ENCODE measurements at places on chromosomes 16 and 17.
A peak's percentile ranks its signal among the peaks of the same experiment; 100 is the strongest.

DNA sequence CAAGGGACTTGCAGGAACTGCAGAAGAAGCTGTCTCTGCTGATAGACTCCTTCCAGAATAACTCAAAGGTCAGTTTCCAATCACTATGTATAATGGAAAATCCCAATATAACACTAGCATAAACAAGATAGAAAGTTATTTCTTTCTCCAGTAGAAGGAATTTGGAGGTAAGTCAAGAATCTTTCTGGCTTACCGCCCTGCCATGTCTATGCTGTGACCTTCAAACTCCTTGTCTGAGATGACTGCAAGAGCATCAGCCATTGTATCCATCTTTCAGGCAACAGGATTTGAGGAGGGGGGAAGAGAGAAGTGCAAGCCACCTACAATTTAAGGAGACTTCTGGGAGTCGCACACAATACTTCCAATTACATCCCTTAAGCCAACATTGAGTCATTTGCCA, 2.7 kb downstream of the LDAF1 start:
- DNase-seq = no peak

DNA sequence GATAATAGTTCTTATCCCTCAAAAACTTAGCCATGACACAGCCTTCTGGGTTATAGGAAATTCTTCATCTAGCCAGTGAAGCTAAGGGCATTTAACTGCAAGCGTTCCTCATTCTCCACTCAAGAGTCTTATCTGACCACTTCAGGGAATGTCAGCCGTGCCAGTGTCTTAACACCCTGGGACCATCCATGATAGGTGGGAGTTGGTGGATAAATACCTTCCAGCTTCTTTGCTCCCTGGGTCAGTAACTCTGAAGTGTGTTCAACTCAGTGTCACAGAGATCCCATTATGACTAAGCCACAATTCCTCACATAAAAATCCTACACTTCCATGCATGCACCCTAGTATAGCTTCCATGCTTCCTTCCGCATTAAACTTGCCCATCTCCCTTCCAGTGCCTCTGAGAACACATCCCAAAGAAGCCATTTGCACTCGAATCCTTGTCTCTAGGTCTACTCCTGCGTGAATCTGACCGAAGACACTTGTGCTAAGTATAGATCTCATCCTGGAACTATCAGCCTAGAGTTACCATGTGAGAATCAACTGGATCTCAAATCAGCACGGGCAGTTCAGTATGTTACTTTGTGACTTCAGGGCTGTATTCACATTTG, 264.3 kb upstream of the MAF start:
- DNase-seq = no peak

DNA sequence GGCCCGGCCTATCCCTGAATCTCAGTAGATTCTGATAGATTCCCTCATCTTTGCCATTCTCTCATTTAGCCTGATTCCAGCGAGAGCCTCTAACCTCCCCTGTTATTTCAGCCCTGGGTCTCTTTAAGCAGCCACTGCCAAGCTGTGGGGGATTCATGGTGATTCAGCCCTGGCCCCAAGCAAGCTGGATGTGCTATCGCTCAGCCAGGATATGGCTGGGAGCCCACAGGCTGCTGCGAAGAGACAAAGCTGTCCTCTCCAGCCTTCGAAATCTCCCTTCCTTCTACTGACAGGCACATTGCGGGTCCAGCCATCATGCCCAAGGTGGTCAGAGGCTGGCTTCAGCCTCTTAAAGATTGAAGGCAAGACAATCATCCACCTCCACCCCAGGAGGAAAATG, 394.1 kb downstream of the SOX9 start:
- no peak for DNase-seq

GRCh38 chr16:87486713-87487247, 6.0 kb downstream of the ZCCHC14 start:
- no peak for DNase-seq

GRCh38 chr17:41823580-41823979, 10.8 kb downstream of the FKBP10 start:
- no peak for DNase-seq

- peak; percentile 63 for DNase-seq
Observed at GRCh38 chr17:45228763-45229539, 7.3 kb downstream of the FMNL1 start.

DNA sequence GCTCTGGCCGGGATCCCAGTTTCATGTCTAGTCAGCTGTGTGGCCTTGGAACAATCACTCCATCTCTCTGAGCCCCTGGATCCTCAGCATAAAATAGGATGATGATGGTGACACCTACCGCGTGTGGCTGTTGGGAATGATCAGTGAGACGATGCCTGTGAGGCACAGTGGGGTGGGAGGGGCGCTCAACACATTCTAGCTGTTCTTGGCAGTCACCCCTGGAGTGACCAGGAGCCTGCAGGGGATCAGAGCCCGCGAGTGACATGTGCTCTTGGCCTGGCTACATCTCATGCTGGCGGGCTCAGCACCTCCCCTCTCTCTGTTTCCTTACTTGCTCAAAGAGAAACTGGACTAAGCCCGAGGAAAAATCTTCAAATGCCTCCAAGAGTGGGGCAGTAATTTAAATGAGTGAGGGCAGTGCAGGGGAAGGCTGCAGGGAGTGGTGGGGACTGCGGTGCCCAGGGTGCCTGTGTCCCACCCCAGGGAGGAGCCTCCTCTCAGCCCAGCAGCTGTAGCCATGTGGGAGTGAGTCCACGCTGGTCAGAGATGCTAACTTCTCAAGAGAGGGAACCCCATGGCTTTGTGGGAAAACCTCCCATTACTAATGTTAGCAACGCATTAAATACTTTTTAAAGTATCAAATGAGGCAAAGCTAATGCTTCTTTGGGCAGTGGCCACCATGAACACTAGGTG, 23.1 kb upstream of the DOK4 start:
- no peak for DNase-seq

GRCh38 chr17:16944334-16945135, 27.4 kb downstream of the TNFRSF13B start:
- DNase-seq = no peak

- no peak for DNase-seq
Observed at GRCh38 chr17:2085648-2085949, 30.7 kb downstream of the HIC1 start.

GRCh38 chr16:31401436-31401835, 8.3 kb downstream of the ITGAD start:
- no peak for DNase-seq

GRCh38 chr17:73888862-73889261, 244.6 kb upstream of the SDK2 start:
- DNase-seq = no peak

DNA sequence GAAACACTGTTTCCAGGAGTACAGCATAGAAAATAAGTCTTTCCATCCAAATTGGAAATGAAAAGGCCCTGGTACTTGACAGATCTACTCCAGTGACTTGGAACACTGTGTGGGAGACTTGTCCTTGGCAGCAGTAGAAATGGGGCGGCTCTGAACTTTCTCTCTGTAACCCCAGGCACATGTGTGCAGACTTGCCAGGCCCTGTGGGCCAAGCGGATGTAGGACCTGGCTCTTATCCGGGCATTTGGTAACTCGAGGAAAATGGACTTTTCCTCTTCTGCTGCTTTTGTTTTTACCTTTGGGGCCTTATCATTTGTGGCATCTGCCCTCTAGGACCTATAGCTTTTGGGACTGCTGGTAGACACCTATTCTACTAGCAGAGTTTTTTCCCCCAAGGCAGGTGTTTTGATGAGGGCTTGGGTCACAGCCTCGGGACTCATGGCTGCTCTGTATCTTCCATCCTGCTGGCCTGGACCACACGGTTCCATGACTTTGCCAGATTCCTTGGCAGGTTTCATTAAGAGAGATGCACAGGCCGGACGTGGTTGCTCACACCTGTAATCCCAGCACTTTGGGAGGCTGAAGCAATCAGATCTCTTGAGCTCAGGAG, 43.5 kb downstream of the SMPD3 start:
- DNase-seq = no peak

GRCh38 chr17:11178581-11178980, 62.4 kb upstream of the SHISA6 start:
- no peak for DNase-seq

GRCh38 chr17:68646626-68647526, 45.7 kb upstream of the FAM20A start:
- no peak for DNase-seq

DNA sequence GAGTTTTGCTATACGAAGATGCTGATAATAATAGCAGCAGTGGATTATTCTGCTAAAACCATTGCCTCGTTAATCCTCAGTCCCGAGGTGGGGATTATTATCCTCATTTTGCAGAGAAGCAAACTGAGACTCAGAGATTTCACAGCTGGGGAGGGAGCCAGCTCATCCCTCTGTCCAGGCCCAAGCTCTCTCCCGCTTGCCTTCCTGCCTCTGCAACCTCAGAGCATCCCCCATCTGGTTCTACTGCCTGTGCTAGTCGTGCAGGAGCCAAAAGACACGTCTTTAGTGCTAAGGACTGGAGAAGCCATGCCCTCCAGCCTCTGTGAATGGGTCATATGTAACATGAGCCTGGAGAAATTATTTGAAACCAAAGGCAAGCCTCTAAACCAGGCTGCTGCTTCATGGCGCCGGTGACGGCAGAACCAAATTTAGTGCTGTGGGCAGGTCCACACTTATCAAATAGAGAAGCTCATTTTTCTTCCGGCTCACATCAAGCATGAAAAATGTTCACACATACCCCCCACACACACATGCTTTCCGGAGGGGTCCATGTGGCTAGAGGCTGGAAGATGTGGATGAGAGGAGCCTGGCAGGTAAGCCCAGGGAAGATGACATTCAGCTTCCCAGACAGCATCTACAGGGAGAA, 13.5 kb downstream of the MAPT start:
- no peak for DNase-seq

DNA sequence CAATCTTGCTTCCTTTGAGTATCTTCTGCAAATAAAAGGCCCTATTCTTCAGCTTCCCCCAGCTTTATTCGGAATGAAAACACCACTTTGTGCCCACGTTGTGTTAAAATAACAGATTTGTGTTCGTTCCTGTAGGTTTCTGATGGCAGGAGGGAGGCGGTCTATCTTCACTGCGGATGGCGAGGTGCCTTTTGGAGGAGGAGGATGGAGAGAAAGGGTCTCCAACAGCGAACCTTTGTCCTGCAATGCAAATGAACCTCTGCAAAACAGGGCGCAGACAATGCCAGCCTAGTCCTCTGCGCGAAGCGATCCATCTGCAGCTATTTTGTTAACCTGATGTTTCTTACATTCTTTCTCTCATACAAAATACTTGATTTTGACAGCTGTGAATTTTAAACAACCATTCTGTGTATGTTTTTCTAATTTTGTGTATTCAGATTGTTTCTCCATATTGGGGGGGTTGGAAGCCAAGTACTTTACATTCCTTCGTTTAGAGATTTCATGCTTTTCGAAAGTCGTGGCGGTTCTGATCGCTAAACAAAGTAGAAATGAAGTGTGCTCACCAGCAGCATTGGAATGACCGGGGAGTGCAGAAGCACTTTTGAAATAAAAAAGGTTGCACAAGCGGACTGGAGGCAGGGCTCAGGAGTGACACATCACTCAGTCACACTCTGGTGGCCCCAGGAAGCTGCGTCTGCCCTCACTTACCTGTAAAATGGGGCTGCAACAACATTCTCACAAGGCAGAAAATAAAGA, 279.0 kb upstream of the IRX5 start:
- DNase-seq = no peak

- DNase-seq = no peak
Observed at GRCh38 chr16:30005341-30006094, 5.3 kb downstream of the DOC2A start.

DNA sequence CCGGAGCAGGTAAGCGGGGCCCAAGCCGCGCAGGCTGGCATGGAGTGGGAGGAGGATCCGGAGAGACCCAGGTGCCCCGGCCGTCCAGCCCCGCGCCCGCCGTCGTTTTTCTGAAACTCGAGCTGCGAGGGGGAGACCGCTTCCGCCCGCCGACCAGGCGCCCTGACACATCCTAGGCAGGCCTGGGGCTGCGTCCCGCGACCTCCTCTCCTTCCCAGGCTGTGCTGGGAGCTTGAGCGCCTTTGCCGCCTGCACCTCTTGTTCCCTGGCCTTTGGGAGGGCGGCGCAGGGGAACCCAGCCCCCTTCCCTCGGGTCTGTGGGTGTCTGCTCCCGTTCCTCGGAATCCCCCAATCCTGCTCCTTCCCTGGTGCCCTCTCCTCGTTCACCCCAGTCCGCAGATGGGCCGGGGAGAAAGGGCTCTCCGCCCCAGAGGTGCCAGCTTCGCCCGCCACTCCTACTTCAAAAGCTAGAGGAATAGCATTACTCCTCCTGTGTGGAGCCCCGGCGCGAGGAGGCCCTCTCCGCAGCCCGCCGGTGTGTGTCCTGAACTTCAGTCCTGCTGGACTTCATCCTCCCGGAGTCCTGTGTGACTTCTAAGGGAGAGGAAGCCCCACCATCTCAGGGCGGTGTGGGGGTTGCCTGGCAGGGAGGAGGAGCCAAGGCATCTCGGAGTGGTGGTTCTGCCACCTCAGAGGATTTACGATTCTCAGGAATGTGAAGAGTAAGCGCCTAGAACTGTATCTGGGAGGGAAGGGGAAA, 1.0 kb downstream of the NHERF1 start:
- DNase-seq = no peak

DNA sequence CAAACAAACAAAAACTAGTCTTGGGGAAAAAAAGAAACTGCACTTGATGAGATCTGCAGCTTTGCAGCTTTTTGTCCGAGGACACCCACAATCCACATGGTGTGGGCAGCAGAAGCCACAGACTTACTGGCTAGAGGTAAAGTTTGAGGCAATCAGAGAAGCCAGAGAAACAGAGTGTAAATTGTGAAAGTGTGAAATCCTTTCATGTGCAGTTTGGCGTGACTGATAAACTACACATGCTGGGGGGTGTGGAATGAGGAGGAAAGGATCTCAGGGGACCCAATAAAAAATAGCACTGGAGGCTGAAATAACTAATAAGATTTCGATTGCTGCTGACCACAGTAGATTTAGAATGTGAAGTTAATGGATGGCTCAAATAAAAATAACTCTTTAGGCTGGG, 42.4 kb upstream of the HOXB13 start:
- no peak for DNase-seq

GRCh38 chr17:55480631-55481315, 30.5 kb downstream of the SMIM36 start:
- DNase-seq = no peak

DNA sequence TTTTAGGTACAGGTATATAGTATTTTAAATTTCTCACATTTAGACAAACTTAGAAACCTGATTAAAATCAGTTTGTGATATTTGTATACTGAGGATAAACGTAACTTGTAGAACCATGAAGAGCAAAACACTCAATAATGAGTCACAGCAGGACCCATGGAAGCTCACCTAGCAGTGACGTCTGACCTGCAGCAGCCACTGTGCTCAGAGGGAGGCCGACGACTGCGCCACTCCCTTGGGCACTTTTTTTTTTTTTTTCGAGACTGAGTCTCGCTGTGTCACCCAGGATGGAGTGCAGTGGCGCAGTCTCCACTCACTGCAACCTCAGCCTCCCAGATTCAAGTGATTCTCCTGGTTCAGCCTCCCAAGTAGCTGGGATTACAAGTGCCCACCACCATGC, 106.2 kb upstream of the AXIN2 start:
- DNase-seq = no peak

GRCh38 chr16:47067203-47067602, 76.5 kb downstream of the NETO2 start:
- no peak for DNase-seq

GRCh38 chr17:41404024-41404671, 6.7 kb upstream of the KRT31 start:
- DNase-seq = no peak

GRCh38 chr17:76004750-76005262, 4.2 kb downstream of the CDK3 start:
- no peak for DNase-seq

GRCh38 chr17:44071772-44072171, 1.2 kb downstream of the G6PC3 start:
- no peak for DNase-seq

GRCh38 chr16:79639576-79640311, 39.2 kb upstream of the MAF start:
- DNase-seq = no peak

GRCh38 chr16:4463522-4464163, 10.8 kb downstream of the NMRAL1 start:
- DNase-seq = no peak
